Endothelial cell (in vitro differentiated cells): ENCODE measurements at places on chromosomes 12 and 14.

GRCh38 chr12:116638376-116638775 is 79.2 kb downstream of the MAP1LC3B2 start:
- no peak for DNase-seq

- DNase-seq, result peak; percentile 79
Measured at GRCh38 chr12:123271001-123271668, 521 bp downstream of the CDK2AP1 start.

- DNase-seq, result no peak
Measured at GRCh38 chr12:125861299-125862281, 796.4 kb downstream of the AACS start.

DNA sequence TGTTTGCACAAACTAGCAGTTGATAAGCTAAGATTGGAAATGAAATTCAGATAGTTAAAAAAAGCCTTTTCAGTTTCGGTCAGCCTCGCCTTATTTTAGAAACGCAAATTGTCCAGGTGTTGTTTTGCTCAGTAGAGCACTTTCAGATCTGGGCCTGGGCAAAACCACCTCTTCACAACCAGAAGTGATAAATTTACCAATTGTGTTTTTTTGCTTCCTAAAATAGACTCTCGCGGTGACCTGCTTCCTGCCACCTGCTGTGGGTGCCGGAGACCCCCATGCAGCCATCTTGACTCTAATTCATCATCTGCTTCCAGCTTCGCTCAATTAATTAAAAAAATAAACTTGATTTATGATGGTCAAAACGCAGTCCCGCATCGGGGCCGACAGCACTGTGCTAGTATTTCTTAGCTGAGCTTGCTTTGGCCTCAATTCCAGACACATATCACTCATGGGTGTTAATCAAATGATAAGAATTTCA is 335.6 kb downstream of the TMEM121 start:
- no peak for DNase-seq

- DNase-seq, result no peak
Measured at GRCh38 chr14:30906752-30907658, 32.6 kb downstream of the COCH start.

GRCh38 chr12:5577211-5577612 is 145.3 kb downstream of the NTF3 start:
- no peak for DNase-seq
